Activated CD4-positive, alpha-beta T cell treated with anti-CD3 and anti-CD28 coated beads, Interleukin-10, Interleukin-2, amounts not matched to agents 100 ng/mL and 50 ng/mL, durations not matched to agents 16 hours and 8 hours (primary cell): ENCODE measurements at places on chromosomes 6 and 20.
A peak's percentile ranks its signal among the peaks of the same experiment; 100 is the strongest.

GRCh38 chr6:37257634-37258404 is at the start of the genes TBC1D22B and TMEM217:
Gene TBC1D22B (plus strand): TSS chr6:37257772. CDS start chr6:37257918, 146 bp downstream.
Gene TMEM217 (minus strand): TSS chr6:37258144. CDS start chr6:37219030, 39,114 bp downstream.
- DNase-seq = peak; percentile 99

- no peak for DNase-seq
These were observed 859.8 kb downstream of the MAFB start for GRCh38 chr20:39829256-39829655.

GRCh38 chr20:33372993-33373441 is 28.3 kb downstream of the CDK5RAP1 start:
- no peak for DNase-seq

- DNase-seq = peak; percentile 77
These were observed 114.2 kb downstream of the MAP3K7 start for GRCh38 chr6:90472716-90473115.

- peak; percentile 14 for DNase-seq
These were observed 95.0 kb downstream of the AK9 start for GRCh38 chr6:109595998-109596397.

DNA sequence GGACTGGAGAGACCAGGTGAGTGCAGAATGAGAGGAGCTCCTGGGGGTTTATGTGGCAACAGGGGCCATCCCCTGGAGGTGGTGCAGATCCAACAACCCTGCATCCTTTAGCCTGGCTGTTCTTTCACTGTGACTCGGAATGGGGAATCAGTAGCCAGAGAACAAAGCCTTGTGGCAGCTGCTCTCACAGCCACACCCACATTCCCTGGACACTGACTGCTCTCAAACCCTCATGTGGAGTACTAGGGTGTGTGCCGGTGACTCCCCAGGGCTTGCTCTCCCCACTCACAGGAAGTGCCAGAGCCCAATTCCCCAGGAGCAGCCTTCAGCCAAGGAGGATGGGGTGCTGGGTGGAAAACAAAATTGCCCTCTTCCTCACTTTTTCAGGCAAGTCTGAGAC is 30.2 kb upstream of the GGTLC1 start:
- no peak for DNase-seq

DNA sequence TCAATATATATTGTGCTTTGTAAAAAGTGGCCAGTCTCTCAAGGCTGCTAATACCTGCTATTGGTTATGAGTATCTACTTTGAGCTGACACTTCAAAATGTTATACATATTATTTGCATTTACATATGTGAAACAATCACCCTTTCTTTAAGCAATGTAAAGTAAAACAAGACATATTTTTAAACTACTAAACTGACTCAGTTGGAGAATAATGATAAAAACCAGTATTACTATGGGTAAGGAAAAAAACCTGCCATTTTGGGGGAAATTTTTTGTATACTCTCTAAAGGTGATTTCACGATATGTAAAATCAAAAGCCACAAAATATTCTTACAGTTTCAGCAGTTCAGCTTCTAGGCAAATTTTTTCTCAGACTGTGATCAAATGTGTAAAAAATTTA is 232.3 kb downstream of the PRL start:
- peak; percentile 56 for DNase-seq

DNA sequence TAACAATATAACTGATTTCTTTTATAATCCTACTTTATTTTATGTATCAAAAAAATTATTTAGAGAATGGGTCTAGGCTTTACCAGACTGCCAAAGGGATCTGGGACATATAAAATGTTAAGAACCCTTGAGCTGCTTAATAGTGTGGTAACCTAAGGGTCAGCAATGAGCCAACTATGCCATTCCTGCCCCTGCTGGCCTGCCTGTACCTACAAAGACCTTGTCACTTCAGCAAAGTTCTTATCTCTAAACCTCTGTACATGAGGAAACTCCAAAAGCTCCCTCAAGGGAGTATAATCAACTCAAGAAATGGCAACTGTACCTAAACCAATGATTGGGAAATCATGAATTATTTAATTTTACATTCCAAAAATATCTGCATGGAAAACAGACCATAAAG is 266.9 kb downstream of the PKHD1 start:
- no peak for DNase-seq

DNA sequence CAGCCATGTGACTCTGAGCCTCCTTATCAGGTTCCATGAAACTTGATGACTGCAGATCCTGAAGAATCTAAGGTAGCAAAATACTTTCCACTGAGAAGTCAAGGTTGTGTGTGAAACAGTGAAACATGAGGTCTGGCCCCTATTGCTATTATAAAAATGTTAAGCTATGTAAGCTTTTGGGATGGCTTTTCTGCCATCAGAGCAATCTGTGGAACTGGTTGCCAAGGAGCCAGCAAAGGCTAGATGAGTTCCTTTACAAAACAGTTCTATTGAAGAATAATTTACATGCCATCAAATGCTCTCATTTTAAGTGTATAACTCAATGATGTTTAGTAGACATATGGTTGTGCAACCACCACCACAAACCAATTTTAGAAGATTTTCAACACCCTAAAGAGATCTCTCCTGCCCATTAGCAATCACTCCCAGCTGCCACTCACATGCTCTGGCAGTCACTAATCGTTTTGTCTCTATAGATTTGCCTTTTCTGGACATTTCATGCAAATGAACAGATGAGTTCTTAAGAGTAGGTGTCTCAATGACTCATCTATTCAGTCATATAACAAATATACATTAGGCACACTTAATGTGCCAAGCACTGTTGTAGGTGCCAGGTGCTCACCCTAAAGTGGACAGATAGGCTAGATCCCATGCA is 19.9 kb upstream of the MEP1A start:
- no peak for DNase-seq

DNA sequence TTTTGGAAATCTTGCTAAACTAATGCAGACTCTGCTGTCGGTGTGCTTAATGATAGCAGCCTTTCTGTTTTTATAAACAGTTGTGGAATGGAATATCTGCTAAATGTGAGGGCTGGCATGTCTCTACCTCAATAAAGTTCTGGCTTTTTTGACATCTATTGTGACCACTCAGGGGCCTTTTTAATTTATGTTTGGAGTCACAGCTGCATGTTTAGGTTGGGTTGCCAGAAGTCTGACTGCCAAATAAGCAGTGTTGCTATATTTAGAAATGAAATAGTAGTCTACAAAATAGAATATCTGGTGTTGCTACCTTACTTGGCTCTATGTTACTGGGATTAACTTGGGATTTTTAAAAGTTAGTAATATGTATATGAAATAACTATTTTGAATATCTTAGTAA is 125.1 kb upstream of the LOC128125822 start:
- DNase-seq = no peak

DNA sequence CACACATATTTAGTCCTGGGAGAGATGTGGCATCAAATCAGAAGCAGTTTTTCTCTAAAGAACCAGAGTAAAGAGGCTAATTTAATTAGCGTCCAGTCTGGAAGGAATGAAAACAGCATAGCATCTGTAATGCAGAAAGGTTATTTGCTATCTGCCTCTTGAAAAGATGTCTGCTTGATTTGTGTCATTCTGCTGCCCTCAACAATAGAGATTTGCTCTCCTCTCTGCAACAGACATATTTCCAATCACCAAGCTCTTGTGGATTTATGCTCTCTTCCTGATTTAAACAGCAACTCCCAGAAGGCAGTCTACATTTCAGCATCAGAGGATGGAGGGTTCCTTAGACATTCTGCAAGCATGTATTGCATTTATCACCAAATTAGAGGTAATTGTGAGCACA is 53.5 kb upstream of the AKAP12 start:
- no peak for DNase-seq

- DNase-seq = peak; percentile 36
These were observed 1.7 kb upstream of the ZKSCAN8 start for GRCh38 chr6:28139860-28140543.

GRCh38 chr6:168583126-168583525 is 142.1 kb downstream of the SMOC2 start:
- no peak for DNase-seq

DNA sequence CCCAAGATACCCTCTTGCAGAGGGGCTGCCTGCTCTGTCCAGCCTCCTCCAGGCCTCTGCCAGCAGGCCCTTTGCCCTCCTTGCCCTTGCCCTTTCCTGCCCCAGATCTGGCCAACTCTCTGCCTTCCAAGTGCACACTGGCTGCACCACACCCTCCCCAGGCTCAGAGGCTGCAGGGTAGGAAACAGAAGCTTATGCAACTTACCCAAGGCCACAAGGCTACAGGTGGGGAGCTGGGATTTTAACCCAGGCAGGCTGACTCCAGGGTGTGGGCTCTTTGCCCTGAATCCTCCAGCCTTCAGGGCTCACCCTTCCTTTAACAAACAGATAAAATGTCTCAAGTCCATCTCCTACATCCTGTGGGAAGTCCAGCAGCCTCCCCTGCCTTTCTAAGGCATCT is 14.5 kb upstream of the TRAF3IP2 start:
- DNase-seq = no peak

GRCh38 chr6:21942897-21943296 is 349.3 kb downstream of the SOX4 start:
- no peak for DNase-seq

DNA sequence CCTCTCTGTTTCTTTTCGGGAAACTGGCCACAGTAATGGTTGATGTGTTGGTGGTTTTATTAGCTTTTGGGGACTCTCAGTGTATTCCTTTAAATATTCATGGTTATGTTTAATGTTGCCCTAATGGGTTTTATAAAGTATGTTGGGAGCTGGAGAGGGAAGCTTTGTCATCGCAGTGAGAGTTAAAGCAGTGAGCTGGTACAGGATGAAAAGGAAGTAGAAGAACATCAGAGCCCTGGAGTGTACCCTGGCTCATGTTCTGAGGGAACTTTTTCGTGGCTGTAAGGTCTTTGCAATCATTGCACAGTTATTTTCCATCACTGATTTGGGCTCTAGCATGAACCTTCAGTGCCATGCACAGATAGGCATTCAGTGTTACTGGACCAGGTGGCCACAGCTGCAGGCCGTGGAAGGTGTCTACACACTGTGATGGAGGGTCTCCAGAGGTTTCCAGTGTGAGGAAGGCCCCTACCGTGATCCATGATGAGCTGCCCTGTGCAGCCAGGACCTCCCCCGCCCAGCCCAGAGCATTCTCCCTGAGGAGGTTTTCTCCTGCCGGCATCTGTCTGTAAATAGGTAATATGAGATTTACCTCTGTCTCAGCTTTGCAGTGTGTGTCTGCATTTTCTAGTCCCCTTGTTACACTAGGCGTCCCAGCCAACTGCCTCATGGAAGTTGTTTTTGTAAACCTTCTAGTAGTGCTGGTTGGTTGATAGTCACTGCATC is 22.4 kb upstream of the TMEM217 start:
- no peak for DNase-seq

- no peak for DNase-seq
These were observed 1.6 kb upstream of the NCOA7 start for GRCh38 chr6:125789167-125789566.

DNA sequence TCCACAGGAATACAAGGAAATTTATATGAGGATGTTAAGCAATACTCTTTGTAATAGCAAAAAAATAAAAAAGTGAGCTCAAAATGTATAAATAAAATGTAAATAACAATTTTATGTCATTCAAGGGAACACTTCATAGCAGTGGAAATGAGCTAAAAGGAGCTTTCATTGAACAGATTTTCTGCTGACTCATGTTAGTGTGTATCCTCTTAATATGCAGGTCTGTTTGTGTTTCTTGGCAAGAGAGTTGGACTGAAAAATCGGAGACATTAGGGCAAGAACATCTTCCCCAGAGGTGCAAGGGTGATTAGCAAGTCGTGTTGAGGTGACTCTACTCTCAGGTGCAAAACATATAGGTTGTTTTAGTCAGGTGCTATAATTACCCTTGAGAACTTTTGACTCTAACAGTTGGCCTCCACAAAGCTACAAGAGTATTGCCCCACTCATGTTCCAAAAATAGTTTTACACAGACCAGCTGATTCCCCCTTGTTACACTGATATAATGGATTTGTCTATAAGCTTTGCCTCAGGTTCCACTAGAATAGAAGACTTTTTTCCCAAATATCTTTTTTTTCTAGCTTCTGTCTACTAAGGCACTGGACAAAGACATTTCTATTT is 702.9 kb downstream of the TENT5A start:
- DNase-seq = no peak

GRCh38 chr20:8375898-8376297 is 243.8 kb downstream of the PLCB1 start:
- no peak for DNase-seq

DNA sequence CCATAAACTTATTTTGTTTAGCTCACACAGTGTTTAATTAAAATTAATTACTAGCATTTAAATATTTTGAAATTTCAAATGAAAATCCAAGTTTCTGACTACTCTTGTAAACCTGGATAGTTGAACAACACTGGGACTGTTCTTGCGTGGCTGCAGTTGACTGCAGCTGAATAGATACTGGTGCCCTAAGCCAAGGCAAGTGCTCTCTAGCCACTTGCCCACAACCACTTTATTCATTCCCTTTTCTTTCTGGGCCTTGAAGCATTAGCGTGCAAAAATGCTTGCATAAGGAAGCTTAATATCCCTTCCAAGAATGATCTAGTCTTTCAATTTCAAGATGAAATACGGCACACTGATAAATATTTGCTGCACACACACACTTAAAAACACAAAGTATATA is 676.0 kb upstream of the MARCKS start:
- no peak for DNase-seq

DNA sequence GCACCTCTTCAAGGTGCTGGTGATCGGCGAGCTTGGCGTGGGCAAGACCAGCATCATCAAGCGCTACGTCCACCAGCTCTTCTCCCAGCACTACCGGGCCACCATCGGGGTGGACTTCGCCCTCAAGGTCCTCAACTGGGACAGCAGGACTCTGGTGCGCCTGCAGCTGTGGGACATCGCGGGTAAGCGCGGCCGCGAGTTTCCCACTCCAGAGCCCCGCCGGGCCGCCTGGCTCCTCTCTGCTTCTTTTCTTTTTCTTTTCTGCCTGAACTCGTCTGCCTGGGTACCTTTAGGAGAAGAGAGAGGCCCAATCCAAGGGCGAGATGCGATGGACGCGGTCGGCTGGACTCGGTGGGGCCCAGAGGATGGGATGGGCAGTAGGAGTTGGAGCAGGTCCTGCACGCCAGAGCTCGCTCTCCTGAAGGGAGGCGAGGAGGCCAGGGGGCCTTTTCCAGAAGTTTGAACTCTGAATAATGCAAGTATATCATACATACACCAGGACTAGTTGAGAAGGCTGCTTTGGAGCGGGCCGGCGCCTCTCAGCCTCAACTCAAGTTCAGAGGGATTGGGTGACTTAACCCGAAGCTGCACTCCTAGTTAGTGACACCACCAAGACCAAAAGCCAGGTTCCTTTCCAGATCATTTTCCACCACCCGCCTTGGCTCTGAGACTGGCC is 445 bp downstream of the RAB32 start:
- DNase-seq = no peak

DNA sequence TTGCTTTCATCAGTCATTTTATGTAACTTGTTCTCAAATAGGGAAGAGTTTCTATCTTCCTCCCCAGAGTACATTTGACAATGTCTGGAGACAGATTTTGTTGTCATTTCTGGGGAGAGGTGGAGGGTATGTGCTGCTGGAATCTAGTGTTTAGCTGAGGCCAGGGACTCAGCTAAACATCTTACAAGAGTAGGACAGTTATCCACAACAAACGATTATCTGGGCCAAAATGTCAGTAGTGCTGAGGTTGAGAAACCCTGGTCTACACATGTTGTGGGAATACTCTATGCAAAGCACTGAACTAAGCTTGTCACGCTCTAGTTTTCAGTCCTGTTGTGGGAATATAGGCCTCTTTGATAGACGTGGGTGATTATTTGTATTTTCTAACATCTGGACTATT is 171.4 kb downstream of the CD109 start:
- no peak for DNase-seq

- no peak for DNase-seq
These were observed 567 bp upstream of the CTCFL start for GRCh38 chr20:57525328-57526086.

GRCh38 chr6:41527721-41528408 is 18.3 kb upstream of the FOXP4 start:
- no peak for DNase-seq

- no peak for DNase-seq
These were observed 539.3 kb upstream of the ID4 start for GRCh38 chr6:19297880-19298279.
